NCI-H526 treated with DMSO at 0.1 percent for 48 hours (cell line): ENCODE measurements at places on chromosomes 4 and X.

GRCh38 chr4:20017777-20018115 is 234.0 kb upstream of the SLIT2 start:
- no peak for DNase-seq

GRCh38 chr4:2843941-2844584 is 419 bp downstream of the ADD1 start:
- no peak for DNase-seq

GRCh38 chr4:138555108-138555507 is 313.0 kb upstream of the SLC7A11 start:
- DNase-seq = no peak

DNA sequence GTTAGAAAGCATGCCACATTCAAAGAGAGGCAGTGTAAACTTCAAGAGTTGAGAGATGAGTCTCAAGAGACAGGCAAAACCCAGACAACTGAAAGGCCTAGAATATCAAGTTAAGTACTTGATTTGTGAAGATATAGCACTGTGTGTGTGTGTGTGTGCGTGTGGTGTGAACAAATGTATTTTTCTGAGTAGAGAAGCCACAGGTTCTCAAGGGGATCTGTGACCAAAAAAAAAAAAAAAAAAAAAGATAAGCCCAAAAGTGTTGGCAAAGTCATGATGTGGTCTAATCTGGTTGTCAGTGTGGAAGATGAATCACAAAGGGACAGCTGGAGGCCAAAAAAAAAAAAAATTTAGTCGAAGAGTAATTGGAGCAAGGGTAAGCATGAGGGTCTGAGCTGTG is 3.9 kb downstream of the RIPPLY1 start:
- no peak for DNase-seq

DNA sequence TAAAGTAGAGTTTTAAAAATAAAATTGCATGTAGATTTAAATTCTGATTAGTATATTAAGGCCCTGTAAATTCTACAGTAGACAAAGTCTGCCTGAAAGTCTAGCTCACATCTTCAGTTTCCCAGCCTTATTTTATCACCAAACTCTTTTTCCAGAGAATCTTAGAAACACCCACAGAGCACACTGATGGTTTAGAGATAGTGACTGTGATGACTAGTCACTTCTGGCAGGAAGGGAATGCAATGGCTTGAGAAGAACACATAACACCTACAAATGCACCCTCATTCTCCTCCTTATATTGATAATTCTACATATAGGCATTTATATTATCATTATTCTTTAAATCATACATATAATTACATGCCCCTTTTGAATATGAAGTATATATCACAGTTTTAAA is 232.9 kb downstream of the ARAP2 start:
- no peak for DNase-seq

GRCh38 chrX:68684291-68684918 is 36.9 kb downstream of the STARD8 start:
- DNase-seq = no peak

GRCh38 chrX:431492-432111 is 44.9 kb upstream of the PPP2R3B start:
- no peak for DNase-seq

DNA sequence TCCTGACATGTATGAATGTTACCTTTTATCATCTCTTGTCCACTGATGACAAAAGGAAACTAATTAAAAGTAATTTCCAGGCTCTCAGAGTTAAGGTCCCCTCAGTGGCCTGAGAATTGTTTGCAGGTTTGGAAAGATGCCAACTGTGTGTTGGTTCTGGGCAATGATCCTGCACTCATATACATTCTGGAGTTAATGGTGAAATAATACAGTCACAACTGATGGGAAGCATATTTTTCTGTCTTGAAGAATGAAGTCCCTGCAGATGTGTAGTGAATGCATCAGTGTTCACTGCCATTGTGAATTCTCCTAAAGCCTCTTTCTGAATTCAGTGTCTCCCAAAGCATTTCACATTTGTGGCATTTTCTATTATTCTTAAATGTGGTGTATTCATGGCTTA is 238.1 kb upstream of the PPP1R2C start:
- DNase-seq = no peak

DNA sequence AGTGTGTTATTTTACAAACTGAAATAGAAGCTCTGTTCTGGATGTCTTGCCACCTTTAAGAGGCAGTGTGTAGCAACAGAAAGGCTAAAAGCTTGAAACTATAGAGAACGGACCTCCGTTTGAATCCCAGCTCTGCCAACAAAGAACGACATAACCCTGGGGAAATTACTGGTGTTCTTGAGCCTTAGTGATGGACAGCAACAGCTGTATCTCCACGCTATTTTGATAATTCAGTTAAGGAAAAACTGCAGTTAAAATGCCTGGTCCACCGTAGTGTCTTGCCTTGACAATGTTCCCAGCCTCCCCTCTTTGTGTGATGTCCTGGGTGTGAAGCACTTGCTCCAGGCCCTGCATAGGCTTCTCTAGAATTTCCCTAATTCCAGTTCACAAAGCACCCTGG is 256.8 kb upstream of the HS3ST1 start:
- no peak for DNase-seq

DNA sequence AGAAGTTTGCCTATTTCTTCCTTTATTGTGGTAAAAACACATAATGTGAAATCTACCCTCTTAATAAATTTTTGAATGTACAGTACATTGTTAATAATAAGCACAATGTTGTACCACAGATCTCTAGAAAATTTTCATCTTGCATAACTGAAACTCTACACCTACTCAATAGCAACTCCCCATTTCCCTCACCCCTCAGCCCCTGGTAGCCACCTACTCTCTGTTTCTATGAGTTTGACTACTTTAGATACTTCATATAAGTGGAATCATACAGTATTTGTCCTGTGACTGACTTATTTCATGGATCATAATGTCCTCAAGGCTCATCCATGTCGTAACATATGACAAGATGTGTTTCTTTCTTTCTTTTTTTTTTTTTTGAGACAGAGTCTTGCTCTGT is 446.4 kb downstream of the RPA4 start:
- no peak for DNase-seq

GRCh38 chrX:108299101-108299591 is 139.1 kb downstream of the COL4A6 start:
- no peak for DNase-seq

GRCh38 chr4:186158021-186158813 is 33.1 kb upstream of the CYP4V2 start:
- DNase-seq = no peak

DNA sequence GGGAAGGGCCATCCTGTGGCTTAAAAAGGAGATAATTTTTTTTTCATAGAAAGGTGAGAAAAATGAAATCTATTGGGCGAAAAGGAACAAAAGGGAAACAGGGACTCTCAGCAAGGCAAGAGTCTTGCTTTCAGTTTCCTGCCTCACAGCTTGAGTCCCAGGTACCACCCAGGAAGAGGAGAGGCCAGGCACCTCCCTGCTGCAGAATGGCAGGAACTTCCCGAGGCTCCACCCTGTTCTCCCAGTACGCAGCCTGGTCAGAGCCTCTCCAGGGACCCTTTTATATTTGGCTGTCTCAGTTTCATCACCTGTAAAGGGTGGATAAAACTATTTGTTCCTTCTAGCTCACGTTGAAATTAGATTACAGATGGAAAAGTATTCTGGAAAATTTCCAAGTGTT is 33.8 kb downstream of the UCHL1 start:
- DNase-seq = no peak

- no peak for DNase-seq
Measured at GRCh38 chr4:80409809-80410208, 74.3 kb downstream of the CFAP299 start.

DNA sequence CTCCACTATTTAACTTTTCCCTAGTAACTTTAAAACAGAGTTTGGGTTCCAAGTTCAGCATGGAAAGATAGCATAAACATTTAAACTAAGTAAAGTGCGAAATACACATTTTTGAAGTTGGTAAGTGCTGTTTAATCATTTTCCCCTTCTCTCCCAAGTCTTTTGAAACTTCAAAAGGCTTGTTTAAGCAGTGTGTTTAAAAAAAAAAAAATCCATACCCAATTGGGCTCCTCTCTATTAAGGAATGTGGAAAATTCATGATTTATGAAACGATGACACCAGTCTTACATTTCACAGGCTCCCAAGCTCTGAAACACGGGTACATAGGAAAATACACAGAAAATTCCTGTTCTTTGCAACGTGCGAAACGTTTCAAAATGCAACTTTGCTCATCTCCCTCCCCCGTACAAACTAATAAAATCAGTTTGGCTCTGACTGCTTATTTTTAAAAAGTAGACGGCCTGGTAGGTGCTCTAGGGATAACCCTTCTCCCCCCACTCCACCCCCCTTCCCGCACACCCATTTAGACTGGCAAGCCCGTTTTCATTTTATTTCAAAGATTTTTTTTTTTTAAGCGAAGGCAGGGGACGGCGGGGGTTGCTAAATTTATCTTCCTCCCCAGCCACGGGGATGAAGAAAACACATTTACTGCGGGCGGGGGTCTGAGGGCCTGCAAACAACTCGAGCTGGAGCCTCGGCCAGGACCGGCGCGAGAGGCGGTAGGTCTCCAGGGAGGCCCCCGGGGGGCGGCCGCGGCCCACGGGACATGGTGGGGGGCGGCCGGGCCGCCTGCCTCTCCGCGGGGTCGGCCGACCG is 786 bp upstream of the ZFX start:
- no peak for DNase-seq
